ENCODE measurements at places on chromosomes 2 and 18.

DNA sequence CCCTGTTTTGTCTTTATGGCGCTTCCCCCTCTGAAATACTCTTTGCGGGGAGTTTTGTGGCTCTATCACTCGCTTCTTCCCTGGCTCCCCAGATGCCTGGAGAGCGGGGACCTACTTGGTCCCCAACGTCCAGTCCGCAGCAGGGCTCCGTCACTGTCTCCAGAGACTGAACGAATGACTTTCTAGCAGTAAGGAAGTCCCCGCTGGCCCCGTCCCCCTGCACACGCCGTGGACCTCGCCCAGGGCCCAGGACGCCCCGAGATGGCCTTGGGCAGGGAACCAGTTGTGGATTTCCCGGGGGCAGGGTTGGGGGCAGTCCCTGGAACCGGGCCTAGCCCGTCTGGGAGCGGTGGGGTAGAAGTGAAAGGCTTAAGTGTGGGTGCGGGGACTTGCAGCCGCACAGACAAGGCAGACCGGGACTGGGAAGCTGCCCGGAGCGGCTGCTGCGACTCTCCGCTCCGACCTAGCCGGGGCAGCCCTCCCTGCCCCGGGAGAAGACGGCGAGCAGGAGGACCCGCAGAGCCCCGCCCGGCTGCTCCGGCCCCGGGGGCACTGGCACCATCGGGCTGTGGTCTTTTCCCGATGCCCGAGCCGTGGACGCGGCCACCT is 821 bp upstream of the EPHA4 start:
- no peak for DNase-seq

DNA sequence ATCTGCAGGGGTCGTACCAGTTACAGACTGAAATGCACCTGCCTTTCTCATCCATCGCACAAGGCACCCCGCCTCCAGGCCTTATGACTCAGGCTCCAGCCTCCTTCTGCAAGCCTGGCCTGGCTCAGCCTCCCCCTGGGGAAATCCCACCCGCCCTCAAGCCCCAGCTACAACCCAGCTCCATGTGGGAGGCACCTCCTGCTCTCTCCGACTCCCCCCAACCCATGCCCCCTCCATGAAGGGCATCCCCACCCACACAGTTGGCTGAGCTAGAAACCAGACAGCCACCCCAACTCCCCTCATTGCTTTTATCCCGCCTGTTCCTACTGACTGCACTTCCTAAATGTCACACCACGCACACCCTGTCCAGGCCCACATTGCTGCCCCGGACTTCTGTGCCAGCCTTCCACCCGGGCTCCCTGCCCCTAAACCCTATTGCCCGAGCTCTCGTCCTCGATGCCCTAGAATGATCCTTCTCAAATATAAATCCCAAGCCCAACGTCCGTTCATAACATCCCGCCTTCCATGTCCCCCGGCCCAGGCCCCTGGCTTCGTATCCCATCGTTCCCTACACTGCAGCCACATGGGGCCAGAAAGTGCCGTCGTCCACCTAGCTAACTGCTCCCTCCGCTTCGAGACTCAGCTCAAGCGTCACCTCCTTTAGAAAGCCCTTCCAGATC is 9.9 kb downstream of the DNMT3A start:
- DNase-seq, result no peak

GRCh38 chr18:56034949-56035348 is 447.0 kb upstream of the TCF4 start:
- DNase-seq, result no peak

GRCh38 chr2:104528101-104528500 is 325.8 kb upstream of the POU3F3 start:
- no peak for DNase-seq

DNA sequence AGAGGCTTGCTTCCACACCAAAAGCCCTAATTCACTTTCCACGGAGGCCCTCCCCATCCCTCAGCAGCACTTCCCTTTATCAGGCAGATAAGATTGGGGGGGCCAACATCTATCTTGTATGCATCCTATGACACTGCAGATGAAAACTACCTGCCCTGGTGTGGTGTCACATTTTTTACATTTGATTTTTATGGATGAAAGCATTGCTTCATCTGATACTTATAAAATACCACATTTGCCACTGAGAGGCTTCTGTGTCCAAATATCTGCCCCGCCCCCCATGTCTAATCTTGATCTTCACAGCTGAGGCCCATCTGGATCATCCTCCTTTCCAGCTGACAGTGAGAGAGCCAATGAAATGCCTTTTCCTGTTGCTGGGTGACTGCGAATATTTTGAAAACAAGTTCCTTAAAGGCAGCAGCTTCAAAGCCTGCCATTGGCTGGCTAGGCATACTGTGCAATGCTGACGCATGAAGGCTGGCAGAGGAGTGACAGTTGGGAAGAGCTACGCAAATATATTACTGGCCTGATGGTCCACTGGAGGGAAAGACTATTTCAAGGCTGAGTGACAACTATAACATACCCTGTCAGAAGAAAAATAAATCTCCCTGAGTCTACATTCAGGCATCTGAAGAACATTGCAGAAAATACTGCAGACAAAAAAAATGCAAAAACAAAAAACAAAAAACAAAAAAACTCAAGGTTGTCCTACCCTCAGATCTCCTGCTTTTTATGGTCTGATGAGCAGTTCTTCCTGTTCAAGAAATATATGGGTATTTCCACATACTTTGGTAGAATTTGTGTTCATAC is 318.7 kb downstream of the PDE11A start:
- DNase-seq, result no peak

GRCh38 chr2:70905443-70906421 is 30.0 kb upstream of the ATP6V1B1 start:
- DNase-seq, result no peak

- no peak for DNase-seq
Measured at GRCh38 chr2:27667446-27667845, 3.8 kb downstream of the SLC4A1AP start.

- DNase-seq, result no peak
Measured at GRCh38 chr18:55488473-55488872, 99.5 kb downstream of the TCF4 start.

DNA sequence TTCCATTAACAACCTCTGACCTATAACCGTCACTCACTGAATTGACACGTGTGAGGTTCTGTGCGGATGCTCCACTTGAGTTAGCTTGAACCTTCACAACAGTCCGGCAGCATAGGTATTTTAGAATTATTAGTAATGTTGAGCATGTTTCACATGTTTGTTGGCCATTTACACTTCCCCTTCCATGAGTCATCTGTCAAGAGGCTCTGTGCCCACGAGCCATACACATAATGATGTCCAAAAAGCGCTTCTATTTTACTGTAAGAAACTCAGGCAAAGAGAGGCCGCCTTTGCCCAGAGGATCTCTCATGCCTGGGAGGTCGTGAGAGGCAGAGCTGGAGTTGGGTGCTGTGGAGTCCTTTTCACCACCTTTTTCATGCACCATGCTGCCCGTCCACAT is 28.9 kb upstream of the TMEM214 start:
- DNase-seq, result no peak

DNA sequence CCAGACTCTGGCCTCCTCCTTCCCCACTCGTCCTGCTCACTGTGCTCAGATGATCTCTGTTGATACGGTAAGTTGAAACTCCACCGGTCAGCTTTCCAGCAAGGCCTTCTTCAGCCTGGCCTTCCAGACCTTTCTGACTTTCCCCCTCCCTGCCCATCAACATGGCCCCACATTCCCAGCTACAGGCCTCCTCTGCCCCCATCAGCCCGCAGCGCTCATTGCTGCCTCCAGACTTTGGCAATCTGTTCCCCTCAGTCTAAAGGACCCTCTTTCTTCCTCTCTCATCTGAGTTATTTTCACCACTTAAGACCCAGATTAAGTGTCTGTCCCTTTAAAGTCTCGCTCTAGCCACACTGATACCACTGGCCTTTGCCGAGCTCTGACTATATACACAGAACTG is 10.6 kb downstream of the LOXHD1 start:
- DNase-seq, result no peak

DNA sequence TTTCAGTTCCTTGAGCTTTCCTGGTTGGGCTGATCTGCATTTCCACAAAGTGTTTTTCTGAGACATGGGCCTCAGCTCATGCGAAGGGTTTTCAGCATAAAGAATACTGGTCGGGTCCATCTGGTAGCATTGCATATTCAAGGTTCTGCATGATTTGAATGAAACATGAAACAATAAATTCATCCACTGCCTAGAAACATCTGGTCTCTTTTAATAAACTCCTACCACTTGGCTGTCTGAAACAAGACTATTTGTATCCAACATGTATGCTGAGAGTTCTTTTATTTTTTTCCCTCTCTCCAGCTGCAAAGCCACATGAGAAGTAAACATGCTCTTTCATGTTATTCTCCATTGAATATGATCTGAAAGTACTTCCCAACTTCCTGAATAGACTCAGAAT is 314.9 kb upstream of the SOX11 start:
- DNase-seq, result no peak

All from effector memory CD8-positive, alpha-beta T cell (primary cell).